ENCODE measurements at places on chromosomes 16 and 17.

GRCh38 chr16:51569203-51569931, 418.3 kb upstream of the SALL1 start:
- peak; percentile 28 for DNase-seq

- DNase-seq: no peak
Measured at GRCh38 chr16:23663918-23664317, 14.8 kb upstream of the PLK1 start.

DNA sequence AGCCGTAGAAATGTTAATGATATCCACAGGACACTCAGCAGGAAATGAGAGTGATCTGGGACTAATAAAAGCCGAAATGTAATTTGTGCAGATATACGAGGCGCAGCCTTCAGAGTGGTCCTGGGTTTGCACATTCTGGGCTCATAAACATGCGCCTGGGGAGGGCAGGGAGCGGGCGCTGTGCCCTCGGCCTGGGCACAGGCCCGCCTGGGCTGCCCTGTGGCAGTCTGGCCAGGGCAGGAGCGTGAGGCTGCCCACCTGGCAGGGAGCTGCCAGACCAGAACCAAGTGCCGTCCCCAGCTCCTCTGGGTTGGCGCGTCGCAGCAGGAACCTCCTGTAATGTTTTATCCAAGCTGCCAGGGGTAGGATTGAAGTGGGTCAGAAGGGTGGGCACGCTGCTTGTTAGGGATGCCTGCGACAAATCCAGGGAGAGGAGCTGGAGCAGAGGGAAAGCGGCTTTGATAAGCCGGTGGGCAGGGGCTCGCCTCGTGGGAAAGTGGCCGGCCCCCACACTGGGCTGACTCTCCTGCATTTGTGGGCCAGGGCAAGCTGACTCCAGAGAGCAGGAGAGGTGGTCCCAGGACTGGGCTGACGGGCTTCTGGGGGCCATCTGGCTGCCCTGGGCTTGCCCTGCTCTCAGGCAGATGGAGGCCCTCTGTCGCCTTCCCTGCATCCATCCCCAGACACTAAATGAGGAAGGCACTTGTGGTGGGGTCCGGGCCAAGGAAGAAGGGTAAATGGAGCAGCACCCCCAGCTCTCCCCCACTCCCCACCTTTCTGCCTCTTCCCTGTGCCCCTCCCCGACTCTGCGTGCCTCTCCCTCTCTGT, 45.9 kb downstream of the SREBF1 start:
- no peak for DNase-seq

DNA sequence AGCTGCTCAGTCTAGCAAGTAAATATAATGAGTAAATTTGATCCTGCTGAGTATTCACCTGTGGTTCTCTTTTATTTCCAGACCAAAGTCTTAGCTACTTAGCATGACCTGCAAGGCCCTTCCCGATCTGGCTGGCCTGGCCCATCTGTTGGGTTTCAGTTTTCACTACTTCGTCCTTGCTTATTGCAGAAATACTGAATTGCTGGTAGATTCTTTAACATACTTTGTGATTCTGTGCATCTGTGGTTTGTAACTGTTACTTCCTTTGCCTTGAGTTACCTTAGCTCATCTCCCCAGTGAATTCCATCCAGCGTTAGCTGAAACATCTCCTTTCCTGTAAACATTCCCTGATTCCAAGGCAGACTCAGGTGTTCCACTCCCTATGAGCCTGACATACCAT, 131.1 kb downstream of the PHKB start:
- no peak for DNase-seq

DNA sequence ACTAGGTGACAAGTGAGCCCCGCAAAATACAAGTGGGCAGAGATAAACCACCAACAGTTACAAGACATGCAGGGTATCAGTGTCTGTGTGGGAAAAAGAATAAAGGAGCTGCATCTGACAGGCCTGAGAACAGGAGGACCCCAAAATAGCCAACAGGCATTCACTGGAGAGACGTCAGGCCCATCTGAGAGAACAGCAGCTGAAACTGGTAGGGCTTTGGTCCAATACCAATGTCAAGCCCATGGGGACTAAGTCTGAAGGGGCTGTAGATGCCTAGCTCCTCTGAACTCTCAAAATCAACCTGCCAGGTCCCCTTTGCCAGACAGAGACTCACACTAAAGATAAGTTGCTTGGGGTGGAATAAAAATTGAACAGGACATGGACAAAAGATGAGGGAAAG, 30.5 kb upstream of the TANC2 start:
- no peak for DNase-seq

- DNase-seq: peak; percentile 27
Measured at GRCh38 chr17:64161380-64162176, 31.6 kb upstream of the ERN1 start.

DNA sequence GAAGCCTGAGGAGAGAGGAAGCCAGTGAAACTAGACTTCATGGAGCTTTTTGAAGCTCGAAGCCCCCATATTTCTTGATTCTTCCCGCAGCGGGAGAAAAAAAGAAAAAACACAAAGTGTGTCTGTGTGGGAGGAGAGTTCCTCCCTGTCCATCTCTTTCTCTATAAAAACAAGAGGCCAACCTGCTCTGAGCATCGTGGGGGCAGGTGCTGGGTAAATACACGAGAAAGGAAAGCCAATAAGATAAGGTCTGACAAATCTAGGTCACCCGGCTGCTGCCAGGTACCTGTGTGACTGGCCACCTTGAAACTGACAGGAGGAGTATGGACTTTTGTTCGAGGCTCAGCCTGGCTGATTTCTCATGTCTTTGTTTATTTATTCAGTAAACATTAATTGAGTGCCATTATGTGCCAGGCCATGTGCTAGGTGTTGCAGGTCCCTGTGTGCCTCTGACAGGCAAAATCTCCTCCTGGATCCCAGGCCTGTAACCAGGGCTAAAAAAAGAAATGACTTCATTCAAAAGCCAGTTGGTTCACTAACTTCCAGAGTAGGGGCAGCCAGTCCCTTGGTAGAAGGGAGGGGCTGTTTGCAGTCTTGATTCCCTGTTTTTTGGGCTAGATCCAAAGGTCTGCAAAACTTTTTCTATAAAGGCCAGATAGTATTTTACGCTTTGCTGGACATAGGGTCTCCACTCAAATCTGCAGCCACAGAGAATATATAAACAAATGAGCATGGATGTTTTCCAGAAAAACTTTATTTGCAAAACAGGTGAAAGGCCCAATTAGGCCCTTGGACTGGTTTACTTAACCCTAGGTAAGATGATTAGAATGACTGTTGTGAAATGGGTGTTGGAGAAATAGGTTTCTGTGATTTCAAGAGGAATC, 35.6 kb downstream of the YPEL2 start:
- peak; percentile 60 for DNase-seq

DNA sequence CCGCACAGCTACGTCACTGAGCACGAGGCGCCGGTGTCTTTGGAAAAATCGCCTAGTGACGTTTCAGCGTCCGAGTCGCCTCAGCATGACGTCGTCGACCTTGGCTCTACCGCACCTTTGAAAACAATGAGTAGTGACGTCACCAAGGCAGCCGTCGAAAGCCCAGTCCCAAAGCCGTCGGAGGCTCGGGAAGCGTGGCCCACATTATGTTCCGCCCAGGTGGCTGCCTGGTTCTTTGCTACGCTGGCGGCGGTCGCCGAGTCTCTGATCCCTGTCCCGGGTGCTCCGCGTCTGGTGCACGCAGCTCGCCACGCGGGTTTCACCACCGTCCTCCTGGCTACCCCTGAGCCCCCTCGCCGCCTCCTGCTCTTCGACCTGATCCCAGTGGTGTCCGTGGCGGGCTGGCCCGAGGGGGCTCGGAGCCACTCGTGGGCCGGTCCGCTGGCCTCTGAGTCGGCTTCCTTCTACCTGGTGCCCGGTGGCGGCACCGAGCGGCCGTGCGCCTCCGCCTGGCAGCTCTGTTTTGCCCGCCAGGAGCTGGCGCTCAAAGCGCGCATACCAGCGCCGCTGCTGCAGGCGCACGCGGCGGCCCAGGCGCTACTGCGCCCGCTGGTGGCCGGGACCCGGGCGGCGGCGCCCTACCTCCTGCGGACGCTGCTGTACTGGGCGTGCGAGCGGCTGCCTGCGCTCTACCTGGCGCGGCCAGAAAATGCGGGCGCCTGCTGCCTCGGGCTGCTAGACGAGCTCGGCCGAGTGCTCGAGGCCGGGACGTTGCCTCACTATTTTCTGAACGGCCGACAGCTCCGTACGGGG, 1.5 kb downstream of the TMEM102 start:
- peak; percentile 80 for DNase-seq

DNA sequence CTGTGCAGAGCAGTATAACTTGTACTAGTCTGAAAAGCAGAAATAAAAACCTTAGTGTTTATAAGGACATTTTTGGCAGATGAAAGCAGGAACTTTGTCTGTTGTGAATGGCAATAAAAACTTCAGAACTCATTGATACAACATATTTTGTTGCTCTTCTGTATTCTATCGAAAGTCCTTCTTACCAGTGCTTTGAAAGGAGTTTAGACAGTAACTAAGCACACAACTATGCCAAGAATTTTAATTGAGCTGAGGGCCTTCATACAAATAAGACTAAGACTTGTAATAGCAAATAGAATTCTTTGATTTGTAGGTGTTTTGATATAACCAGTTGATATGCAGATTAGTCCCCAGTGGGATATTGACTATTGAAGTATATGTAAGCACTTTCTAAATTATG, 308.4 kb downstream of the ZFHX3 start:
- peak; percentile 80 for DNase-seq

- DNase-seq: no peak
Measured at GRCh38 chr17:75205793-75206163, 299 bp downstream of the NUP85 start.

GRCh38 chr17:44863061-44863918, 15.6 kb downstream of the HIGD1B start:
- DNase-seq: no peak

- no peak for DNase-seq
Measured at GRCh38 chr16:87321336-87322107, 4.3 kb upstream of the C16orf95 start.

GRCh38 chr17:72901657-72902056, 190.8 kb downstream of the SLC39A11 start:
- DNase-seq: no peak

DNA sequence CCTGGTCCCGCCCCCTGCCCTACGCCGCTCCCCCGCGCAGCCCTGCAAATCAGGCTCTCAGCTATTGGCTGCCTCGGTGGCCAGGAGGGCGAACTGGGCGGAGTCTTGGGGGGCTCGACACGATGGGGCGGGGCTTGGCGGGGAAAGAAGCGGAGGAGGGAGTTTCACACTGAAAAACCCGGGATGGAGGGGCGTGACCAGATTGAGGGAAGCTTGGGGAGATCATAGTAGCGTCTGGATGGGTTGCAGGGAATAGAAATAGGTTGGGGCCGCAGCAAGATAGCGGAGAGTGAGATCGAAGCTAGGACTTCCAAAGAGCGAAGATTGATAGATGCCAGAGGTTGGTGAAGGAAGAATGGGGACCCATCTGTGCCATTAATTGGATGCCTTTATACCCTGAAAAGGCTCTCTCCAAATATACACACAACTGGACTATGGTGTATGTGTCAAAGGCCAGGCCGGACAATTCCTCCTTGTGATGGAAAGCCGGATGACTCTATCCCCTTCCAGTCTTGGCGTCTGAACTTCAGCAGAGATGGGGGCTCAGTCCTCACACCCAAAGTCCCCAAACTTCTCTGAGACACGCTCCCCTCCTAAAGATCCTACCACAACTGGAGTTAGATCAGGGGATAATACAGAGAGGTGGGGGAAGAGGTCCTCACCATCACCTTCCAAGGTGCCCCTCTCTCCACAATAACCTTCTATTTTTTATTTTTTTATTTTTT, 376 bp upstream of the STAC2 start:
- peak; percentile 72 for DNase-seq

DNA sequence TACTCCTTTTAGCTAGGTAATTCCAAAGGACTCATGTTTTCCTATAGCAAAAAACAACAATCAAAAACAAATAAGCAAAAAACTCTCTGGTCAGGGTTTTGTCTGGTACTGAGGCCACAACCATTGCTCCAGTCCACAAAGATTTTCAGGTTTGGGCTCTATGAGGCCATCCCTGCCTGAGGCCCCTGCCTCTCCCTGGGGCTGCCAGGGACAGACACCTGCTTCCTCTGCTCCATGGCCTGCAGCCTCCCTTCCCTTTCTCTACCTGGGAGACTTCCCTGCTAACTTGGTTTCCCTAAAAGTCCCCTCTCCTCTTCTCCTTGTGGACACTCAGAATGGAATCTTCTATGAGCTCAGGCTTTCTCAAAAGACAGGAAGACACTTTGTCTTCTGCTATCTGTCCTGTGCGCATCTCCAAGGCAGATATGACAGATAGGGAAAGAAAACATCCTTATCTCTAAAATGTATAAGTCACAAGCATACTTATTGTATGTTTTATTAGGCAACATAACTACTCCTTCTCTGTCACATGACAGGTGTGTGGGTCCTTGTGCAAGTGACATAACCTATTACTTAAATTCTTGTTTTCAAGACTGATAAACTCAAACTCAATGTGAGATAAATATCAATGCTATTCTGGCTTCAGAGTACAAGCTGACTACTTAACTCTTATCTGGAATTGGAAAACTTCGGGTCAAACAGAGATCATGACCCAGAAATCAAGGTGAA, 1.2 kb upstream of the ZDHHC1 start:
- DNase-seq: no peak

- no peak for DNase-seq
Measured at GRCh38 chr16:54313789-54314188, 27.2 kb upstream of the IRX3 start.

GRCh38 chr16:9567666-9568065, 476.2 kb downstream of the HAPSTR1 start:
- DNase-seq: no peak

GRCh38 chr17:44241106-44241624, 21.7 kb upstream of the UBTF start:
- no peak for DNase-seq

GRCh38 chr16:50204453-50205108, 51.5 kb downstream of the TENT4B start:
- peak; percentile 58 for DNase-seq

DNA sequence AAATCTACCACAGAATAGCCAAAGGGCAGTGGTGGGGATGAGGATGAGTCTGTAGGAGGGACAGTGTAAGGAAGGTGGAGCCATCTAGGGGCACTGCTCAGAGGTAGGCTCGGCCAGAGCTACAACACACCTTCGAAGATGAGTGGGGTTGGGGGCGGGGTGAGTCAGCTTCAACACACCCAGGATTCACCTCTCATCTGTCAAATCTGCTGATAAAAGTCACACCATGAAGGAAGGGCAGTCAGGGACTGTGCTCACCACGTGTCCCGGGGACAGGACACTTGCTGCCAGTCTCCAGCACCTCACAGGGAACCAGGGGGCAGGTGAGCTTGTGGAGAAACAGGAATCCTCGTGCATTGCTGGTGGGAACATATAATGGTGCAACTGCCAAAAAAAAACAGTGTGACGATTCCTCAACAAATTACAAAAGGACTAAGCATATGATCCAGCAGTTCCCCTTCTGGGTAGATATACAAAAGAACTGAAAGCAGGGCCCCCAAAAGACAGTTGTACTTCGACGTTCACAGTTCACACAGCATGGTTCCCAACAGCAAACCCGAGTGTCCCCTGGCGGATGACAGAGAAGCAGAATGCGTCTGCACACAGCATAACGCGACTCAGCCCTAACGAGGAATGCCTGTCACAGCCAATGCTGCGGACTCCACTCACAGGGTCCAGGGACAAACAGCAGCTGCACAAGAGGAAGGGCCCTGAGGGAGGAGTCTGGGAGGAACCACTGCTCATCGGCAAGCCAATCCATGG, 133.1 kb downstream of the ANKRD11 start:
- DNase-seq: no peak

Measured in EL (cell line).